ENCODE measurements at places on chromosomes 4 and X.

DNA sequence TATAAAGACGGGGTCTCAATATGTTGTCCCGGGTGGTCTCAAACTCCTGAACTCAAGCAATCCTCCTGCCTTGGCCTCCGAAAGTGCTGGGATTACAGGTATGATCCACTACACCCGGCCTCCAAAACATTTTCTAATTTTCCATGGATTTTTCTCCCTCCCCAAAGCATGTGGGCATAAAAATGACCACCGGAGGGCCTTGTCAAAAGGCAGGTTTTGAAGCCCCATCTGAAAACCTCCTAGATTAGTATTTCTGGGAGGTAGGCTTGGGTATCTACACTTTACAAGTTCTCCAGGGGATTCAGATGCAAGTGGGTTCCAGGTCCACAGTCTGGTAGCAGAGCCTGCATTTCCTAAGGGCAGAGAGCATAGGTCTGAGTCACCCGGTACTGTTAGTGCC lies 1.4 kb upstream of the GPR173 start:
- peak; percentile 32 for DNase-seq

DNA sequence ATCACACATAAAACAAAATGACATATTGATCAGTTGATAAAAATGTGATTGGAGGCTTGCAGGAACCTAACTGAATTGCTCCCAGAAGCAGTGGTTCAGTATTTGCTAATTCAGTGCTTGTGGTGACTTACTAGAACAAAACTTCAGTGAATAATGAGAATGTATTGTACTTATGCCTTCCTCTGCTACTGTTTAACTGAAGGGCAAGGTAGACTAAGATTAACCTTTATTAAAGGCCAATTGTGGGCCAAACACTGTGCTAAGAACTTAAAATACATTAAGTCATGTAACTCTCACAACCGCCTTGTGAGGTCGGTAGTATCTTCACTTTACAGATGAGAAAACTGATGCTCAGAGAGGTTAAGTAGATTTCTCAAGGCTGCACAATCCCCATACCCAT lies 14.9 kb downstream of the IGFBP7 start:
- DNase-seq = no peak

- DNase-seq = no peak
Measured at GRCh38 chr4:28754376-28754775, 1893.7 kb downstream of the STIM2 start.

DNA sequence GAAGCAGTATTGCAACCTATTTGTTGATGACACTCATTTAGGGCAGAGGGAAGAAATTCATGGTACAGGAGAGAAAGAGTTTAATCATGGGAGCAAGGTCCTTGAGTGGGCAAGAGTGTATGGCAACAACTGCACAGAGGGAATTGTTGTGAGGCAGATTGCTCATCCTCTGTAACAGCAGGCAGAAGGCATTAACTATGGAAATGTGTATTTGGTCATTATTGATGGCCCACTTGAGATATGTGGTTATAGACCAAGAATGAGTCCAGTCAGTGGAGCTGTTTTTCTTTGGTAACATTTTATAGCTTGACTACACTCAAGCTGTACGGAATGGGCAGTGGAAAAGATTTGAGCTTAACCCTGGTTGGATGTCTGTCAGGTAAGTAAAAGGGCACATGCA lies 15.9 kb downstream of the PLRG1 start:
- no peak for DNase-seq

- peak; percentile 8 for DNase-seq
Measured at GRCh38 chrX:155148724-155149537, 67.3 kb upstream of the VBP1 start.

DNA sequence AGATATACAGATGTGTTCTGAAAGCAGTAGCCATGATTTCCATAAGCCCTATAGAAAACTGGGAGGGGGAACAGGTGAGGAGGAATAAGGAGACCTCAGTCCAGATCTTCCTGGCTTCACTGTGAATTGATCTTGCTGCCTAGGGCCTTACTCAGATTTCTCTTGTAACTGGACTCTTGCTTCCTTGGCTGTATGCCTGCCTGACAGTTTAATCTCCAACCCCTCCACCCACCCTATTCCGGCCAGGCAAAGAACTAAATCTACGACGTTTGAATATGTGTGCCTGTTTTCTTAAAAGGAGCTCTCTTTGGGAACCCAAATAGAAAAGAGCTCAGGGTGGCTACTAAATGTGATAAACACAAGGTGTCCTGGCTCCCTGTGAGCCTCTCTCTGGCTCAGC lies 173.0 kb downstream of the GPC3 start:
- no peak for DNase-seq

DNA sequence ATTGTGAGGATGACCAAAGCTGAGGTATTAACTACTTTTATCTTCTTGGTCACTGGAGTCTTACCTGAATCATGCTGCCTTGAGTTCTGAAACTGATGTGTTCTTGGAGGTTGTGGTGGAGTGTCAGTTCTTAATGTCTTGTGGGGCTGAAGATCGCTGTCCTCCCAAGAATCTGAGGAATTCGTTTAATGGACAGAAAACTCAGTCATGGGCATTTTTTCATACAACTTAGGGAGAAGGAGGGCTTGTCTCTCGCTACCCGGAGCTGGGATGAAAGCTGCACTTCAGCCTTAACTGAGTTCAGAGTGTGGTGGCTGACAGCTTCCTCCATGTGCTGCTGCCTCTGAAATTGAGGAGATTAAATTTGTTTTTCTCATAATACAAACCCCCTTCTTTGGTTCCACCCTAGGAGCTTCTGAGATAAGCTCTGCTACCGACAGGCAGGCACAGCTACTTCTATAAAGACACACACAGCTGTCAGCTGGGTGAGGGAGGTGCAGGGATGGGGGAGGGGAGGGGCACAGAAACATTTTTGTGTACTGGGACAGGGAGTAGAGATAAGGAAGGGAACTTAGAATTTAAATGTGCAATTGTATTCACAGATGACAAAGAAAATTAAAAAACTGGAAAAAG lies 30.8 kb downstream of the RBBP7 start:
- no peak for DNase-seq

DNA sequence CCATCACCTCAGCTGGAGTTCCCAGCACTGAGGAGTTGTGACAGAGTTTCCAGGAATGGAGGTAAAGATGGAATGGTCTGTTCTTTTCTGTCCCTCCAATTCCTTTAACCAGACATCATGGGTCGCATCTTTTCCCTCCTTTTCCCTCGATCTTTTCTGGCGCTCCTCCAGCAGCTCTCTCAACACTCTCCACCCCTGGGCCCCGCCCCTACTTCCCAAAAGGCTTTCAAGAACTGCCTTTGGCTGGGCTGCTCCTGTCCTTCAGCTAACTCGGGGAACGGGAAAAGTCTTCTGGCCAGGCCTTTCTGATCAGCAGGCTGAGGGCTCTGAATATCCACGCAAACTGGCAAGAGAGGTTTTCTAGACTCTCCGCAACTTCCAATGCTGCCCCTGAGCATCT lies 34.0 kb downstream of the UTP14A start:
- DNase-seq = no peak

DNA sequence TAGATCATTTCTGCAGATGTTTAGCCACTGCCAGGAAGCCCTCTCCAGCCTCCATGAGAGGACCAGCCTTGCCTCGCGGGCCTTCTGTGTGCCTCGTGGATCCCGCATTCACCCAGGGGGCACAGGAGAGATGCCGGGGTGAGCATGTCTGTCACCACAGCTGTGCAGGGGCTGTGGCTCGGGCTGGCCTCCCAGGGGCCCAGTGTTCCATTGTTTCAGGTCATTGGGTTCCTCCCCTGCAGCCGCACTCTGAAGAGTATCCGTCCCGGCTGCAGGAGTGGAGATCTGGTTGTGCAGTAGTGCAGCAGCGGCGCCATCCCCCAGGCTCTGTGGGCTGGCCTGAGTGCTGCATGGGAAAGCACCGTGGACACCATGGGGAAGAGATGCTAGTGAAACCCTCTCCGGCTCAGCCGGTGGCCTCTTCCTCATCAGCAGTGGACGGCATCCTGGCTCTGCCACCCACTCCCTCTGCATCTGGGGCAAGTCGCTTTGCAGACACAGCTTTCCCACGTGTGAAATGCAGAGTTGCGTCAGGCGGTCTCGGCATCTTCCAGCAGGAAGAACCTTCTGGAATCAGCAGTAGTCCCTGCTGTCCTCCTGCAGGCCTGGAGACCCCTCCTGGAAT lies 29.1 kb downstream of the TBC1D14 start:
- DNase-seq = no peak

DNA sequence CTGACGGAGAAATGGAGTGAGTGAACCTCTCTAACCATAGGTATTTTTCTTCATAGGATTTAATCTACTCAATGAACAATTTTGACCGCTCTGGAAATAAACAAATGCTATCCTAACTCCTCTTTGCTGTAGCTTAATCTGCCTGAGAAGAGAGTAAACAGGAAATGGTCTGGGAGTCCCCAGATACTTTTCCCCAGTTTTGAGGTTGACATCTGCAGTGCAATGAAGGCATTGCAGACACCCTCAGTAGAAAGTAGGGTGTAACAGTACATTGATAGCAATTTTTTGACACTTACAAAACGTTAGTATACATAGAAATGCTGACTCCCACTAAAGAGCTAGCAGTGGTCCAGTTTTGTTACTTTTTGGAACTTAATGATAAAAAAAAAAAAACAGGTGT lies 495.9 kb upstream of the FAM241A start:
- no peak for DNase-seq

- DNase-seq = no peak
Measured at GRCh38 chrX:23668335-23668734, 1.0 kb downstream of the PRDX4 start.

GRCh38 chr4:146053891-146054290 lies 115.3 kb upstream of the ZNF827 start:
- no peak for DNase-seq

DNA sequence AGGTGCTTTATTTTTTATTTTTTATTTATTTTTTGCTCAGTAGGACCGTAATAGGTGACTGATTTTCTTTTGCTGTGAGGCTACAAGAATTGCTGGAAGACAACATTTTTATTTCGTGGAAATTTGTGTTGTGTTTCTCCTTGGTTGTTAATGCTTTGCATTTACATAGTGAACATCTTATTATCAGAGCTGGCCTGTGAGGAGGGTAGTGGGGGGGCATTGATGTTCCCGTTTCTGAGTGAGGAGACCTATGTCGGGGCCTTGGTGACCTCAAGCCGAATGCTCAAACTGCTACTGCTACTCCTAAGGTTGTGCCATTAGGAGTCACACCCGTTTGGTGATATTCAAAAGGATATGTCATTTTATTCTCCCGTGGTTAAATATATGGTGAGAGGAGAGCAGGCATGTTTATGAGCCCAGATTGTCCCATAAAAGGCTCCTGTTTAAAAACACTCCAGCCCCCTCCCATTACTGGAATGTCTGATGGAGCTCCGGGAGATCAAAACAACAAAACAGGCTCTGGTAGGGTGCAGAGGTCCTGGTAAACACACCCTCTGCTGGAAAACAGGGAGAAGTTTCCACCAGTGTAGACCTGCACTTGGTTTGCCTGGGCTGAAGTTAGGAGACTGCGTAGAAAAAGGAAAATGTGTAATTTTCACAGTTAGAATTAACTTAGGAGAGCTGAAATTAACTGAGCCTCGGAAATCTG lies 5.6 kb downstream of the PDGFRA start:
- no peak for DNase-seq

DNA sequence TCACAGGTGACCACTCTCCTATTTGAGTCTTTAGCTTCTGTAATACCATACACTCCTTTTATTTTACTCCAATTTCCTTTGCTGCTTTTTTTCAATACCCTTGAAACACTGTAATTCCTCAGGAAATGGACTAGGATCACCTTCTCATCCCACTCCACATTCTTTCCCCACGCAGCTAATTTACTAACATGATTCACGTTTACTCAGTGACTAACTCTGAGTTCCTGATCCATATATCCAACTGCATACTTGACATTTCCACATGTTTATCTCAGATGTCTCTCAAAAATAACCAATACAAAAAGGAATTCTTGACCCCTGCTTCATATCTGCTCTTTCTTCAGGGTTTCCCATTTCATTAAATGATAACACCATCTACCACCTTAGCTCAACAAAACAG lies 19.9 kb downstream of the RPS6KA6 start:
- DNase-seq = no peak

DNA sequence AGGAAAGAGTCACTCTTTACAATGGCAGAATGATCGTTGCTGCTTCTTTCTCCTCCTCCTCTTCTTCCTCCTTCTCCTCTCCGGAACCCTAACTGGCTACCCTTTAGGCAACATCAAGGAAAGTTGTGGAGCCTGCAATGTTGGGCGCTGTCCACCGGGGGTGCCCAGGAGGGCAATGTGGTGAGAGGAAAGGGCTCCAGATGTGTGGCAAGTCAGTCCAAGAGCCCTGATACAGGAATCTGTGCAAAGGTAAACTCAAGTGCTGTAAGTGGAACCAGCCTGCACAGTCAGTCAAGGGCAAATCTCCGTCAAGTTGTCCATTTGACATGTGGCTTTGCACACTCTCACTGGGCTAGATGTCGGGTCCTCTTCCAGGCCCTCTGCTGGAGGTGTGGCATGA lies 2.8 kb downstream of the RTL5 start:
- DNase-seq = peak; percentile 18

GRCh38 chr4:78971326-78971725 lies 32.1 kb upstream of the PAQR3 start:
- DNase-seq = no peak

GRCh38 chr4:128334256-128334655 lies 46.6 kb upstream of the PGRMC2 start:
- DNase-seq = no peak

All from RPMI7951 (cell line).